ENCODE measurements at places on chromosomes 5 and 9.

DNA sequence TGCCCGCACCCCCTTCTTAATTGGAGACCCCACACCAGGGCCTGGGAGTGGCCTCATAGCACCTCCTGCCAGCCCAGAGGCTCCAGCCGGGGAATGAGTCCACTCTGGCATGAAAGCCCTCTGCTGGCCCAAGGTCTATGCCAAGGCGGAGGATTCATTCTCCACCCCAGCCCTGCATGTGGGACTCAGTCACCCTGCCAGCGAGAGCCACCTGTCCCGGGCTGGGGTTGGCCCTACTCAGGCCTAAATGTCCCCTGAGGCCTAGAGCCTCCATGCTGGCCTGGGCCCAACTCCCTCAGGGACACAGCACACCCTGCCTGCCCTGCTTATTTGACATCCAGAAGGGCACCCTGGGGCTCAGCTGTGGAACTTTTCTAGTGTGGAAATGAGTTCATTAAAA, 1.0 kb upstream of the RAPGEF1 start:
- peak; percentile 33 for DNase-seq
- H3K4me1 ChIP-seq: peaks cover 4% of the 10 kb centered on the region
- no peak overlapping the region for H3K4me3 ChIP-seq
- H3K36me3 ChIP-seq: no peaks in the 10 kb centered on the region
- no peaks in the 10 kb centered on the region for H3K27me3 ChIP-seq

DNA sequence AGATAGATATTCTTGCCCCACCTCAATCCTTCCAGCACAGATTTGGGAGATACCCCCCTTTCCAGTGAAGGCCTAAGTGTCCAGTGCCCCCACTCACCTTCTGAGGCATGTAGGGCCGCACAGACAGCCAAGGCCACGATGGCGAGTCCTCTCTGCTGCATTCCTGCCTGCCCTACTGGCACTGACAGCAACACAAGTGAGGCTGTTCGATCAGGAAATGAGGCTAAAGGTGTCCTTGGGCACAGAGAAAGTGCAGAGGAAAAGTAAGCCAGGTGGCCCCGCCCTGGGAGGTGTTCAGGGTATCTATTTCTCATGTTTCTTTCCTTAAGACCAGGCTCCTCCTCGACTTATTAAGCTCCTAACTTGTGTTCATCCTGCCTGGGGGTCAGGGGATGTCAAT, at the start of gene CCL28:
CCL28 (minus strand) TSS at position 236 of the 400 bp plus-strand sequence; CDS start at position 161, 75 bp downstream.
- H3K27ac ChIP-seq: no peak within 1 kb of the TSS
- no peaks in the 10 kb centered on the region for H3K4me1 ChIP-seq
- H3K36me3 ChIP-seq: no peaks in the 10 kb centered on the region
- DNase-seq: no peak
- H3K27me3 ChIP-seq: no peaks in the 10 kb centered on the region

DNA sequence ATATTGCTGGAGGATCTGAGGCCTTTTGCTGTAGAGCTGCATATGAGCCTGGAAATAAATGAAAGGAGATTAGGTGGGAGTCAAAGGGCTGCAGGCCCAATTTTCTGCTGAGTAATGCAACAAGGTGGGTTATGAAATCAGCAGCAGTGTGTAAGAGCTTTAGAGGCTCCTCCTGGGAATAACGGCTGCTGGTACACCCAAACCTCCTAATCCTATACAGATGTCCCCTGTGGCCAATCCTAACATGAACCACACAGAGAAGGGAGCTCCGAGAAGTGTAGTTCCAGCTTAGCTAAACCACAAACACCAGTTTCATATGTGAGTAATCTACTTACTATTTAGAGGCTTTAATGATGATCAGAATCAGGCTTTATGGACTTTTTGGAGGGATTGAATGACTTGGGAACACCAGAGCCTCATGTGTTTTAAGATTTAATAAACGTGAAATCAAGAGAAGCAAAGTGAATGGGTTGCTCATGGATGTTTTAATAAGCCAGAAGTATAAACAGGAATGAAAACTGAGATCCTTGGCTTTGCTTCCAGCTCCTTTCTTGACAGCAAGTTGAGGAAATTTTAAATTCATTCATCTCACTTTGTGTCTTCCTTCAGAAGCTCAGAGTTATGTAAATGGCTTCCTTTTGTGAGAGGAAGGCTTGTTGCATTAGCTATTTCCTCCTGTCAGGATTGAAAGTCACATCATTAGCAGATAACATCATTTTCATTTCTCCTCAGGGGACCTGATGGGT, 437.5 kb downstream of the TMEM232 start:
- H3K4me3 ChIP-seq: no peak overlapping the region
- no peak overlapping the region for H3K27ac ChIP-seq
- no peaks in the 10 kb centered on the region for H3K27me3 ChIP-seq
- H3K36me3 ChIP-seq: no peaks in the 10 kb centered on the region
- H3K4me1 ChIP-seq: no peaks in the 10 kb centered on the region

DNA sequence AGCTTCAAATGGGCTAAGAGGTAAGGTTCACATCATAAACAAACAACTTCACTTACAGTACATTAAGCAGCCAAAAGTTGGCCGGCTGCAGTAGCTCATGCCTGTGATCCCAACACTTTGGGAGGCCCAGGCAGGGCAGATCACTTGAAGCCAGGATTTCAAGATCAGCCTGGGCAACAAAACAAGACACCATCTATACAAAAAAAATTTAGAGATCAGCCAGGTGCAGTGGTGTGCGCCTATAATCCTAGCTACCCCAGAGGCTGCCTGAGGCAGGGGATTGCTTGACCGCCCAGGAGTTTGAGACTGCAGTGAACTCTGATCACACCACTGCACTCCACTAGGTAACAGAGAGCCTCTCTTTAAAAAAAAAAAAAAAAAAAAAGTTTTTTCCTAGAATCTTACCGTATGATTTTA, 16.9 kb downstream of the UBTD2 start:
- DNase-seq: no peak
- H3K4me1 ChIP-seq: peaks cover 2% of the 10 kb centered on the region
- no peak overlapping the region for H3K4me3 ChIP-seq
- no peak overlapping the region for H3K27ac ChIP-seq
- H3K36me3 ChIP-seq: no peaks in the 10 kb centered on the region

- DNase-seq: no peak
- no peaks in the 10 kb centered on the region for H3K27me3 ChIP-seq
- no peak overlapping the region for H3K4me3 ChIP-seq
- no peak overlapping the region for H3K27ac ChIP-seq
Measured at GRCh38 chr9:3200331-3200774, 325.4 kb downstream of the RFX3 start.

DNA sequence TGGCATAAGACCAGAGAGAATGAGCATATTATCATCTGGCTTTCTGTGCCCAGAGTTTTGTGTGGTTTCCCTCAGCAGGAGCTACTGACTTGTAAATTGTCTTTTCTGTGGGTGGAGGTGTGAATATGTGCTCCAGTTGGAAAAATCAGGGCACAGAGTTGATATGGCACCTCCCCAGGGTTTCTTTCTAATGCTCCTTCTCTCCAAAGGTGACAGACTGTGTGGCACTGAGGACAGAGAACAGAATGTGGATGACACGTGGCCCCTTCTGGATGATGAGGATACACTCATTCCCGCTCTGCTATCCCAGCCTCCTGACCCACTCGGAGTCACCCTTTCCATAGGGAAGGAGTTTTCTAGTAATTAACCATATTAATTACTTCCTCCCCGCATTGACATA, 221.0 kb downstream of the ICE1 start:
- H3K27ac ChIP-seq: no peak overlapping the region
- no peak for DNase-seq
- H3K4me1 ChIP-seq: no peaks in the 10 kb centered on the region
- H3K4me3 ChIP-seq: no peak overlapping the region

DNA sequence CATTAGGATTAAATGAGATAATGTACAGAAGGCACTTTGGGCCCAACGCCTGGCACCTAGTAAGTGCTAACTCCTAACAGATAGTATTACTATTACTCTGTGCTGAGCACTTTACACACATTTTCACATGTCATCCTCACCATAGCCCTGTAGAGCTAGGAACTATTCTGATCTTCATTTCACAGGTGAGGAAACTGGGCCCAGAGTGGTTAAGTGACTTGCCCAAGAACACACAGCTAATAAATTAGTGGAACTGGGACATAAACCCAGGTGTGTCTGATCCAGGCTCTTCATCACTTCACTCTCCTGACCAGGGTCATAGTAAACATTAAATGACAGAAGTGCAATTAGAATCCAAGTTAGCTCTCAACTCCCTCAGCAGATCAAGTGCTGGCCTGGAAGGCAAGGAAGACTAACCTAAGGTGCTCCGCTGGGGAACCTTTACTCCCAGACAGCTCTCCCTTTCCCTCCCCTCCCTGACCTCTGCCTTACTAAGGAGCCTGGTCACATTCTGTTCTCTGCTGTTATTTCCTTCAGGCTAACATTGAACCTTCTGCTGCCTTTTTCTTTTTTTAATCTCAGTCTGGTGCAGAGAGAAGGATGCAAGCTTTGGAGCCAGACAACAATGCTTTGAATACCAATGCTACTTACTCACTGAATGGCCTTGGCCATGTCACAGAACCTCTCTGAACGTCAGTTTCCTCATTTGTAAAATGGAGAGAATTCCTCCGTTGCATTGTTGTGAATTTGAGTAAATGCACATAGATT, 4.1 kb upstream of the ADRA1B start:
- no peak for DNase-seq
- H3K27me3 ChIP-seq: no peaks in the 10 kb centered on the region
- H3K36me3 ChIP-seq: no peaks in the 10 kb centered on the region
- H3K4me1 ChIP-seq: peaks cover 7% of the 10 kb centered on the region
- H3K4me3 ChIP-seq: no peak overlapping the region

DNA sequence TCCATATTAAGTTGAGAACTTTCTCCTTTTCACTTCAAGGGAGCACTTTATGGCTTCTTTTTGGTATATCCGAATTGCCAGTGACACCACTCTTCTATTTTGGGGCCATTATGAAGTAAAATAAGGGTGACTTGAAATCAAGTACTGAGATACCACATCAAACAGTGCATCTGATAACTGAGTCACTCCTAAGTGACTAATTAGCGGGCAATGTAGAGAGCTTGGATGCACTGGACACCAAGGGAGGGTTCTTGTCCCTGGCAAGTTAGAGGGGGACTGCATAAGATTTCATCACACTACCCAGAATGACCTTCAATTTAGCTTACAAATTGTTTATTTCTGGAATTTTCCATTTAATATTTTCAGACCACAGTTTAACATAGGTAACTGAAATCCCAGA, 813.9 kb upstream of the CDH10 start:
- H3K4me3 ChIP-seq: no peak overlapping the region
- no peaks in the 10 kb centered on the region for H3K4me1 ChIP-seq
- no peaks in the 10 kb centered on the region for H3K27me3 ChIP-seq
- DNase-seq: no peak
- no peak overlapping the region for H3K27ac ChIP-seq

DNA sequence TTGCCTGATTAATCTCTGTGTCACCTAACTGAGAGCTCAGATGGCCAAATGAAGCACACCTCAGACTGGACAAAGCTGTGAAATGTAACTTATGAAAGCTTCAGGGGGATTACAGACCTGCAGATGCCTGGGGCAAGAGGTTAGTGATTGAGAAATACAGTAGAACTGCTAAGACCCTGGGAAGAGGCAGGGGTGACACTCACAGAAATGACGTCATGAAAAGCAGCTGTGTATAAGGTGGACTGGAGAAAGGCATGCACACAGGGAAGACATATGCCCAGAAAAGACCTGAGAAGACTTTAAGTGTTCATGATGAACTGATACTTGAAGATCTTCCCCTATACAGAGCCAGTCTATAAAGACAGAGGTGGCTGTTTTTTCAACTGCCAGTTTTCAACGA, 49.3 kb upstream of the SPTLC1 start:
- H3K27me3 ChIP-seq: no peaks in the 10 kb centered on the region
- DNase-seq: no peak

DNA sequence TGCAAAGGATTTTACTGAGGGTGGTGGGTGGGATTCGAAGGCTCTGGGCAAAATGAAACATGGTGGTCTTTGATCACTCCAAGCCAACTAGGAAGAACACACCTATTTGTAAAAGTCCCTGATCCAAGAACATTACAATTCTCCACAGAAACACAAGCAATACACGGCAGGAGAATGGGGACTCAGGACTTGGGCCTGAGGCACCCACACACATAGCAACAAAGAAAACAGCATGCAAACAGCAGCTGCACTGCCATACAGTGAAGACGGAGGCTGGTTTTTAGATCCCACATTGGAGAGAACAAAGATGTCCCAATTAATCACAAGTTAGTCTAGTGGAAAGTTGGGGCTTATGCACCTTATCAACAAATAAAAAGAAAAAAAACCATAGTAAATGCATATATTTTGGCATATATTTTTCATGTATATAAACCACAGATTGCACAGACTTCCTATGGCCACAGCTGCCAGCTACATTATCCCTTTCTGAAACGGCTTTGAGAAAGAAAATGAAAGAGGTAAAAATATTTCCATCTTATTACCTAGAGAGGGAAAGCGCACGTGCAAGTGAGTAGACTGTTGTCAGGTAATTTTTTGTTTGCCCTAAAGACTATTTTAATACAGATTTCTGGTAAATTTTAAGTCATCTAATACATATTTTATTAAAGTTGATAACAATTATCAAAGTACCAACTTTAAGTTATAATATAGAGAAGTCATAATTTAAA, 410.9 kb downstream of the BNC2 start:
- no peaks in the 10 kb centered on the region for H3K36me3 ChIP-seq
- no peak for DNase-seq
- H3K4me1 ChIP-seq: peaks cover 20% of the 10 kb centered on the region
- H3K4me3 ChIP-seq: no peak overlapping the region

- H3K4me1 ChIP-seq: no peaks in the 10 kb centered on the region
- no peak for DNase-seq
- no peak overlapping the region for H3K27ac ChIP-seq
- no peaks in the 10 kb centered on the region for H3K36me3 ChIP-seq
- no peaks in the 10 kb centered on the region for H3K27me3 ChIP-seq
Measured at GRCh38 chr5:22728610-22729009, 124.5 kb downstream of the CDH12 start.

DNA sequence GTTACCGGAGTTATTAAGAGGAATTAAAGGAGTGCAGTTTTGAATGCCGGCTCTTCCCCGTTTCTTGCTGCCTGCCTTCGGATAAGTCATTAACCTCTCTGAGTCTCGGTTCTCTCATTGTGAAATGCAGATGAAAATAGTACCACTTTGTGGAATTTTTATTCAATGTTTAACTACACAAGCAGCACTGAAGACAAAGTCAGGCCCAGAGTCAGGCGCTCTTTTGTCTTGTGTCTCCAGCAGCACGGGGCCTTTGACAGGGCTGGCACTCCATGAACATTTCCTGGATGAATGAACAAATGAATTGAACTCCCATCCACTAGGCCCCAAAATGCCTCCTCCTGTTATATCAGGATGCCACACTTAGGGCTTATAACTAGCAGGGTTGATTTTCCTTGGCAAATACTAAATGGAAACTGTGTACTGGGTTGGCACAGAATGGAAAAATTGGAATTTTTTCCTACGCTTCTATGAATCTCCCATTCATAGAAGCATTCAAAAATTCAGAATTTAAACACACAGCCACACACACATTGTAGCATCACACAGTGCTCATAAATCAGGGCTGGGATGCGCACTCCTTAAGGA, 332.8 kb downstream of the MLLT3 start:
- H3K27me3 ChIP-seq: no peaks in the 10 kb centered on the region
- no peak overlapping the region for H3K4me3 ChIP-seq
- no peak overlapping the region for H3K27ac ChIP-seq
- H3K4me1 ChIP-seq: no peaks in the 10 kb centered on the region
- no peaks in the 10 kb centered on the region for H3K36me3 ChIP-seq

GRCh38 chr5:13501176-13501575, 443.3 kb downstream of the DNAH5 start:
- no peaks in the 10 kb centered on the region for H3K4me1 ChIP-seq
- H3K27ac ChIP-seq: no peak overlapping the region
- H3K27me3 ChIP-seq: no peaks in the 10 kb centered on the region
- H3K36me3 ChIP-seq: no peaks in the 10 kb centered on the region
- no peak for DNase-seq
